Mammary microvascular endothelial cell (primary cell): ENCODE measurements at places on chromosomes 1 and 21. TPM values are rescaled to one million over a fixed set of nuclear protein-coding genes. Genes with fewer than 3 reads are reported as not detected.

Gene PRR9
- total RNA-seq = not detected in 2 replicates

Gene RGS1
- not detected in 2 replicates for total RNA-seq

Gene FAM110D
- total RNA-seq = 3.7 and 4.7 TPM in 2 replicates

Gene UBL4B
- not detected in 2 replicates for total RNA-seq

Gene TNFRSF4
- 1.4 and 2.0 TPM in 2 replicates for total RNA-seq

Gene TAL1
- 25.1 and 25.8 TPM in 2 replicates for total RNA-seq

Gene PPFIA4
- total RNA-seq = under 0.01 TPM in 2 replicates

Gene PIK3CD
- total RNA-seq = 7.3 and 8.9 TPM in 2 replicates

Gene UMODL1
- total RNA-seq = not detected in 2 replicates

Gene PKP1
- 0.15 TPM in 1 of 2 replicates, not detected in the other for total RNA-seq

Gene CRYBG2
- total RNA-seq = not detected in 2 replicates

Gene TMEM269
- not detected in 2 replicates for total RNA-seq

Gene EVA1C
- 41.4 and 49.1 TPM in 2 replicates for total RNA-seq

Gene ELAPOR1
- 0.67 and 0.69 TPM in 2 replicates for total RNA-seq

Gene LCA5L
- 0.07 and 0.74 TPM in 2 replicates for total RNA-seq

Gene LRRC41
- total RNA-seq = 59.6 and 66.9 TPM in 2 replicates

Gene LCE1E
- total RNA-seq = not detected in 2 replicates

Gene ZSWIM5
- 0.53 and 0.69 TPM in 2 replicates for total RNA-seq

Gene LRRC53
- total RNA-seq = not detected in 2 replicates

Gene RUNX3
- not detected in 2 replicates for total RNA-seq

Gene LDLRAD1
- total RNA-seq = not detected in 2 replicates

Gene WNT9A
- total RNA-seq = 0.05 and 0.20 TPM in 2 replicates

Gene OR6K3
- not detected in 2 replicates for total RNA-seq

Gene HTR1D
- 1.4 TPM in 2 replicates for total RNA-seq

Gene ST6GALNAC3
- 28.4 and 42.7 TPM in 2 replicates for total RNA-seq

Gene SPAG17
- total RNA-seq = not detected in 2 replicates

Gene CRP
- total RNA-seq = not detected in 2 replicates

Gene BARHL2
- not detected in 2 replicates for total RNA-seq

Gene AHDC1
- total RNA-seq = 4.7 and 5.6 TPM in 2 replicates

Gene NHLH1
- 0.13 TPM in 1 of 2 replicates, not detected in the other for total RNA-seq

Gene RPL5
- 1,431 and 1,438 TPM in 2 replicates for total RNA-seq

Gene PDZK1
- not detected in 2 replicates for total RNA-seq

Gene KCNK2
- total RNA-seq = not detected in 2 replicates

Gene MAGOH
- 56.6 and 62.5 TPM in 2 replicates for total RNA-seq

Gene CACNA1E
- total RNA-seq = not detected in 2 replicates

Gene TRAF5
- total RNA-seq = 4.1 and 6.6 TPM in 2 replicates

Gene KCNE2
- not detected in 2 replicates for total RNA-seq
